ENCODE measurements at places on chromosomes 3 and 15. TPM values are rescaled to one million over a fixed set of nuclear protein-coding genes. Genes with fewer than 3 reads are reported as not detected.

Gene CYP11A1
- not detected for polyA plus RNA-seq

Gene CAV3
- polyA plus RNA-seq, result not detected

Gene BCL2A1
- 25.9 TPM for polyA plus RNA-seq

Gene ISL2
- polyA plus RNA-seq, result not detected

Gene GOLGA6L2
- polyA plus RNA-seq, result not detected

Gene CYP1A2
- polyA plus RNA-seq, result not detected

Gene CCDC54
- polyA plus RNA-seq, result not detected

Gene NEDD4
- 2.3 TPM for polyA plus RNA-seq

Gene FBXO22
- polyA plus RNA-seq, result 16.6 TPM

Gene ECE2
- polyA plus RNA-seq, result not detected

Gene PIGZ
- polyA plus RNA-seq, result 0.55 TPM

- DNase-seq, result no peak
Observed at GRCh38 chr3:160279657-160280056, 54.4 kb downstream of the C3orf80 start.

DNA sequence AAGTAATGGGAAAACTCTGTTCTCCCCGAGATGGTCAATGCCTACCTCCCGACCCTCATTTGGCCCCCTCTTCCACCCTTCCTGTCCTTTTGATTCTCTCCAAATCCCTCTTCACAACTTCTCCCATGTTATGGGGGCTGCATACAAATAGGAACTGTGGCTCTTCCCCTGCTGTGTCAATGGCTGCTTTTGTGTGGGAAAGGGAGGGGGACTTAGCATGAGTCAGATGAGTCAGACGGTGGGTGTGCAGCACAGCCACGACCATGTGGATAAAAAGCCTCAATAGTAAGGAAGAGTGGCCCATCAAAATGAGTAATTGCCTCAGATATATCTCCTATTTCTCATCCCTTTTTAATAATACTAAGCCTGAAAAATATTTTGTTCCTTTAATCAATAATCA, 31.9 kb downstream of the SPATA16 start:
- no peak for DNase-seq

GRCh38 chr3:172133838-172134237, 94.5 kb downstream of the FNDC3B start:
- DNase-seq, result no peak

- DNase-seq, result no peak
Observed at GRCh38 chr15:68643216-68643830, 64.5 kb downstream of the CORO2B start.

GRCh38 chr15:93274257-93274656, 185.2 kb upstream of the RGMA start:
- no peak for DNase-seq

DNA sequence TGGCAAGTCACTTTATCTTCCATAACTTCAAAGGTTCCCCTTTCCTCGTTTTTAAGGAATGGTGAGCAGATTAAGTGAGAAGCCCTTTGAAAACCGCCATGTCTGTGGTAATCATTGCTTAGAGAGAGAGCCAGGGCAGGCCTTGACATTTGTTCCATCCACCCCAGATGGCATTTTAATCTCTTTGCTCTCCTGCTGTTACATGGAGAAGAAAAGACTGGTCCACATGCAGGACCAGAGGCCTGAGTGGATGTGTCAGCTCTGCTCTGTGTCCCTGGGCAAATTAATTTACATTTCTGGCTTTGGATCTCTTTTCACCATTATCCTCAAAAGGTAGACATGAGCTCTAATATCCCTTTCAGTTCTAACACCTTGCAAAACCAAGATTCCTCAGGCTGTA, 157.3 kb upstream of the LPP start:
- no peak for DNase-seq

DNA sequence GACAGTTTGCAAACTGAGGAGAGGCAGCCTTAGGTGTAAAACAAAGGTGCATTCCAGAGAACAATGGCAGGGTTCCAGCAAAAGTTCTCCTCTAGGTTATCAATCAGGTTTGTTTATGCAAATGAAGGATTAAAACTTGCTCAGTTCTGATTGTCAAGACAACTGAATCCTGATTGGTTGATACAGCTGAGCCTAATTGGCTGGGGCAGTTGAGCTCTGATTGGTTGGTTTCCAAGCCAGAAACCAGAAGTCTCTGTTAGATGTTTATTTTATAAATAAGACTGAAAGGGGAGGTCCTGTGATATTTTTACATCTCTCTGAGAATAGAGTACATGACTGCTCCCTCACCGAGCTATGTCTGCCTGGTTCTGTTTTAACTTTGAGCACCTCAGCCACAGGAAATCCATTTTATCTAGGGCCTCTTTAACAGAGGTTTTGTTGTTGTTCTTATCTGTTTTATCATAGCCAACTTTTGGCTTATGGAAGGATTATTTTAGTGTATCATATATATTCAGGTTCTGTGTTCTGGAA, 37.8 kb downstream of the PPM1L start:
- no peak for DNase-seq

GRCh38 chr15:31391687-31392671, 65.3 kb downstream of the KLF13 start:
- peak; percentile 81 for DNase-seq

DNA sequence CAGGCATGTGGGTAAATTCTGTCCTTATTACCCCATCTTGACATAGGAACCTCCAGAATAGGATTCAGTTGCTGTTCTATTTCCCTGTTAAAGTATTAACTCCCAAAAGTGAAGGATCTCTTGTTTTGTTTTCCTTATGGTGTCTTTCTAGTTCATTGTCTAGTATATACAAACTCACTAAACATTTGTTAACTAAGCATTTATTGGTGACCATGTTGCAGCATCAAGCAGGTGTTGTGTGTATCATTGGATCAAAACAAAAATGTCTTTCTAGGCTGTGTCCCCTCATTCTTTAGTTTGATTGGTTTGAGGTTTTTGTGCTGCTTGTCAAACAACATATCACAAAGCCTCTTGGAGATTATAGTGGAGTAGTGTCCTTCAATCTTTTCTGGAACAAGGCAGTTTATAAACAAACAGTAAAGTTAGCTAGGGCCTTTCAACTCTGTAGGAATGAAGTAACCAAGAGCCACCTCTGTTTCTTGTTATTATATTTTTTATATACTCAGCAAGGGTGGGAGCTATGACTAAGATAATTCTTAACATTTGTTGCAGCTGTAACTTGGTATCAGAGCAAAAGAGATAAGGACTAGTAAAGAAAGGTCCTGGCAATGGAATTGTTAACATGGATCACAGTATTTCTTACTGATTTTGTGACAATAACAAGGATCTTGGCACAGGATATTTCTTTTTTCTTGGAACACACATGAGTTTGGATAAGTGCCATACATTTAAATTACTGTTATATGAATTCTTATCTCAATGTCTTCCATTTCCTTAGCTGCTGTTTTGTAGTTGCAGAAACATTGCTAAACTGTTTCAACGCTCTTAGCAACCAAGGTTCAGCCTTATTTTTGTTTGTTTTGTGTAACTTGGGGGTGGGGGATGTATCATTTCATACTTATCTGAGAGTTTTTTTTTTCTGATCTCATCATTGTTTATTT, 49.3 kb downstream of the TMOD3 start:
- peak; percentile 9 for DNase-seq

DNA sequence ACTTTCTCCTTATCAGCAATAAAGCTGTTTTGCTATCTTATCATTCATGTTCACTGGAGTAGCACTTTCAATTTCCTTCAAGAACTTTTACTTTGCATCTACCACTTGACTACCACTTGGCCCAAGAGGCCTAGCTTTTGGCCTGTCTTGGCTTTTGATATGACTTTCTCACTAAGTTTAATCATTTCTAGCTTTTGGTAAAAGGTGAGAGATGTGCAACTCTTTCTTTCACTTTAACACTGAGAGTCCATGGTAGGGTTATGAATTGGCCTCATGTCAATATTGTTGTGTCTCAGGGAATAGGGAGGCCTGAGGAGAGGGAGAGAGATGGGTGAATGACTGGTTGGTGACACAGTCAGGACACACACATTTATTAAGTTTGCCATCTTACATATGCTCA, 31.0 kb upstream of the FAM3D start:
- DNase-seq, result no peak

DNA sequence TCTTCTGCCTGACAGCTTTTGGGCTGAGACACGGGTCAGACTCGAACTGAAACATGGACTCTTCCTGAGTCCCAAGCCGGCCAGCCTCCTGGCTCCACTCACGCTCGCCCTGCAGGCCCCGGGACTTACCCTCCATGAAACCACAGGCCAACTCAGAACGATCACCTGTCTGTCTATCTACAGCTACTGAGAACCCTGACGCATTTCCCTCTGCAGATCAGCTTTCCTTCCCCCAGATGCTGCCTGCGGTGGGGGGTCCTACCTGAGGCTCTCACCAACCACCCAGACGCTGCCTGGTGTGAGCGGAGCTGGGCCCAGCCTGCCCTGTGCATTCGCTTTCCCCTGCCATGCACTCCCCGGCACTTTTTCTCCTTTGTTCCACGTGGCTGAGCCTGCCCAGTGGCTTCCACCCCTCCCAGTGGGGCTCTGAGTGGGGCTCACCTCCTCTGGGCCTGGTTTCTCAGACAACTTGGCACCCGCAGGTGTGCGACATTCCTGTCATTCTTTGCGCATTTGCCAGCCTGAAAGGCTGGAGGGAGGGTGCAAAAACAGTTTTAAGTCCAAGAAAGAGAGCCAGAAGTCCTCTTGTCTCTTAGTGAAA, 60.2 kb downstream of the PLXNA1 start:
- no peak for DNase-seq

DNA sequence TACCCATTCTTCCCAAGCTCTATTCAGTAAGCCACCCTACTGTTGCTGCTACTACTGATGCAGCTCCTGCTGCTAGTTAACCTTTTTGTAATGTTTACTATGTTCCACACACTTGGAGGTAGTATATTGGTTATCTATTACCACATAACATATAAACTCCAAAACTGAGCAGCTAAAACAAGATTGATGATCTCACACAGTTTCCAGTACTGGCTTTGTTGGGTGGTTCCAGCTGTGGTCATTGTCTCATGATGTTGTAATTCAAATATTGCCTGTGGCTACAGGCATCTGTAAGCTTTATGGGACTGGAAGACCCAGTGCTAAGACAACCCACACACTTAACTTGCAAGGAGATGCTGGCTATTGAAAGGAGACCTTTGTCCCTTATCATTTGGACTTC, 556.2 kb upstream of the SUCLG2 start:
- DNase-seq, result no peak

GRCh38 chr15:59317211-59317610, 55.5 kb downstream of the MYO1E start:
- no peak for DNase-seq

GRCh38 chr3:6799264-6799915, 61.5 kb upstream of the GRM7 start:
- no peak for DNase-seq

- DNase-seq, result no peak
Observed at GRCh38 chr3:1374471-1374870, 281.6 kb downstream of the CNTN6 start.

- no peak for DNase-seq
Observed at GRCh38 chr3:11850003-11850402, 3.3 kb upstream of the TAMM41 start.

GRCh38 chr15:52308446-52309153, 13.0 kb upstream of the MYO5C start:
- no peak for DNase-seq

DNA sequence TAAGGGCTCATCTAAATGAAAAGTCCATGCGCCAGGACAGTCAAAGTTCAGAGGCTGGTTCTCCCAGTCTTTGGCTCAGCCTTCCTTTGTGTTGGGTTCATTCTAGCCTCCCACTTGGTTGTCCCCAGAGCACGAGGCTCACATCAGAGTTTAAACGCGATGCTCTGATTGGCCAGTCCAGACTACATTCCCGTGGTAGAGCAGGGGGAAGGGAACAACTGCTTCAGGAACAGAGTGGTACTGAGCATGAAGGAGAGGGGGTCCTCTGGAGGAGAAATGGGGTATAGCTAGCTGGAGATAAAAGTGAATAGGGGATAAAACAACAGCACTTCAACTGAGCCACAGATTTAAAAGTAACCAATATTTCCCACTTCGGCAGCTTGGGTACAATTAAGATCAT, 32.2 kb downstream of the ANAPC13 start:
- no peak for DNase-seq

- DNase-seq, result no peak
Observed at GRCh38 chr15:92102395-92102755, 248.9 kb downstream of the SLCO3A1 start.

GRCh38 chr3:141960731-141961130, 84.3 kb downstream of the ATP1B3 start:
- DNase-seq, result no peak

DNA sequence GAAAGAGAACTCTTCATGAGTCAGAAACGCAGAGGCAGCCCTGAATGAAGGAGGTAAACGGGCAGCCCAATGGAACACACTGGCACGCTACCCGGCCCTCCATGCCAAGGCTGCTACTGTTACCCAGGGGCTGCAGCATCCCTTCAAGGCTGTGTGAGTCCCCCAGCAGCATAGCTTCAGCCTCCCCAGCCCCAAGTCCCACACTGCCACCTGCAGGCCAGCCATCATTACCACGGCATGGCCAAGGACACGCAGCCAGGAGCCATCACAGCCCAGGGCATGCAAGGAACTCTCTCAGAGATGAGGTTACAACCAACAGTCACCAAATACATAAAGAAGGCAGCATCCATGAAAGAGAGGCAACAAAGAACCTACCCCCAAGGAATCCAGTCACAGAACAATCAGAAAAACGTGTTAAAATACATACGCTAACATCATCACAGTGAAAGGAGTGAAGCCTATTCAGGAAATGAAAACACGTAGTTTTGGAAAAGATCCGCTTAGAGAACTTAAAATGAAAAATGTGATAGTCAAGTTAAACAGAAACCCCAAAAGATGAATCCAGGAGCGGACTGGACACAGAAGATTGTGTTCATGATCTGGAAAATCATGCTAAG, 22.4 kb downstream of the PLA2G4F start:
- peak; percentile 16 for DNase-seq

GRCh38 chr15:95718441-95718840, 612.1 kb upstream of the NR2F2 start:
- no peak for DNase-seq

DNA sequence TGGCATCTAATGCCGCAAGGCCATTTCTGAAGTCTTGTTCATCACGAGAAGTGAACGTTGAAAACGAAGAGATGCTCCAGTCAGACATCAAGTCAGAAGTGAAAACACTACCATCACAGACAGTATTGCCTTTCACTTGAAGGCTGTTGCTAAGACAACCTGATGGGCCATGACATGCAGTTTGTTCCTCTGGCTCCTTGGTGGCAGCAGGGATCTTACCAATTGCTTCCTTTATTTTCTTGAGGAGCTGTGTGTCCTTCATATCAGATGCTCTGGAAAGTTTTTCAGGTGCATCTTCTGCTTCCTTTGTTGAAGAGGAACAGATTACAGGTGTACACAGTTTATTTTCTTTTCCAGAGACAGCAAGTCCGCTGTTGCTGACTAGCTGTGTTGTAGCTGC, 30.7 kb upstream of the MYLK start:
- no peak for DNase-seq

DNA sequence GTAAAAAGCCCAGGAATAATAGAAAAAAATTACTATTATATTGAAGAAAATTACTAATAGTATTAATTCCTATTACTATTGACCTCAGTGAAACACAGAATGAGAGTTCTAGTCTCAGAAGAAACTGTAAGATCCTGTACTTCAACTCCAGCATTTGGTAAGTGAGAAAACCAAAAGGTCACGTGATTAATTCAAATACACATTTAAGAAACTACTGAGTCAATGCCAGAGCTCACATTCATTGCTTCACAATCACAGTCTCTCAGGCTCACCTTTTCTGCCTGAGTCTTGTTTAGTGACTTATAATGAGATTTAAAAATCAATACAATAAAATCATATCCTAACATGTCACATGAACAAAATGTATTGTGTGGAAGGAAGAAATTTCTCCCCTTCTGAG, 556.1 kb downstream of the FGF12 start:
- DNase-seq, result no peak

Measured in naive thymus-derived CD8-positive, alpha-beta T cell (primary cell).